Hematopoietic multipotent progenitor cell treated with erythropoietin and hydrocortisone succinate and interleukin-3 and kit ligand, for 4 days (in vitro differentiated cells): ENCODE measurements at places on chromosomes 5 and 9.

- no peak for DNase-seq
Measured at GRCh38 chr5:59864718-59865117, 28.8 kb downstream of the PDE4D start.

- no peak for DNase-seq
Measured at GRCh38 chr9:93268551-93269314, 84.8 kb downstream of the WNK2 start.

DNA sequence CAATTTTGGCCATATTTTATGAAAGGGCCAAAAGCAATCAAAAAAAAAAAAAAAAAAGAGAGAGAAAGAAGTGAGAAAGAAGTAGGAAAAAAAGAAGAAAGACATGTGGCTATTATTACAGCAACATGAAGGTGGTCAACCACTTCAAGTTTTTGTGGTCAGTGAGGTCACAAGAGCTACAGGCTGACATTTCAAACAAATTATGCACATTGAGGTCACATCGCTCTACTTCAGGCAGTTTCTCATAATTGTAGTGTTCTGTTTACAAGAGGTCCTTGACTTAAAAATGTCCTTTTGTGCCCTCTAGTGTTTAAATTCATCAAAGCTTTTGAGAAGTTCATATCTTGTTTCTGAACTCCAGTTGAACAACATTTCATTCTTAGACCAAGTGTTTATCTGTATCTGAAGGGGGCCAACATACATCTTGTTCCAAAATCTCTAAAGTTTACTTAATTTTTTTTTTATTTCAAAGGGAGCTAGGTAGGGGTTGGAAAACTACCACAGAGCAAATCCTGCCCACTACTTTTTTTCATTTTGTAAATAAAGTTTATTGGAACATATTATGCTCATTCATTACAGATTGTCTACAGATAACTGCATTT lies 513.1 kb downstream of the PDE4D start:
- DNase-seq: peak; percentile 91

- DNase-seq: no peak
Measured at GRCh38 chr5:114056185-114056538, 305.7 kb upstream of the KCNN2 start.

DNA sequence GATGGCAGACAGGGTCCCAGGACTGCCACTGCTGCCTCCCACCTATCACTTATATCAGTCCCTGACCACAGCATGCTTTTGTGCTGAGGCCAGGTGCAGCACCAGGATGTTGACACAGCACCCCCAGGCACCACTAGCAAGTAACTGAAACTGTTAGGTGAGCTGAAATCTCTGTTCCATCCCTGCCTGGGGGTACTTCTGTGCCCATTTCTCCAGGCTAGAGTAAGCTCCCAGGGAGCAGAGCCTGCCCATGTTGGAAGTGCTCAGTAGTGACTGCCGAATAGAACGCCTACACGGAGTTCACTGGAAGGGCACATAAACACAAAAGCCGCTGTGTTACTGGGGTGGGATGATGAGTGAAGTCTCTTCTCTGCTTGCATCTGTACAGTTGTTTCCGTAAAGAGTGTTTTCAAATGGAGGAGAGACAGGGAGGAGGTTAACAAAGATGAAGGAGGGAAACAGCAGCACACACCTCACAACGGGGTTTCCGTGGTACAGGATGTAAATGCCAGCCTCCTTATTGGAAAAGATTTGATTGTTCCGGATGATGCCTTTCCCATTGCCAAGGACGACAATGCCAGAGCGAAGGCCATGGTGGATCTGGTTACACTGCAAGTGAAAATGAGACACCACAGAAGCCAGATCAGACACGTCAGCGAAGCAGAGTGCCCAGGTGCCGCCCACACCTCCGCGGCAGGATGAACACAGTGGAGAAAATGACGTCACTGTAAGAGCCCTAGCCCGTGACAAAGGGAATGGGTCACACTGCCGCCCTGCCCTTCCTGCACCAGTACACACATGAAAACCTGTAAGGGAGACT lies 43.1 kb downstream of the POLR1E start:
- DNase-seq: no peak

DNA sequence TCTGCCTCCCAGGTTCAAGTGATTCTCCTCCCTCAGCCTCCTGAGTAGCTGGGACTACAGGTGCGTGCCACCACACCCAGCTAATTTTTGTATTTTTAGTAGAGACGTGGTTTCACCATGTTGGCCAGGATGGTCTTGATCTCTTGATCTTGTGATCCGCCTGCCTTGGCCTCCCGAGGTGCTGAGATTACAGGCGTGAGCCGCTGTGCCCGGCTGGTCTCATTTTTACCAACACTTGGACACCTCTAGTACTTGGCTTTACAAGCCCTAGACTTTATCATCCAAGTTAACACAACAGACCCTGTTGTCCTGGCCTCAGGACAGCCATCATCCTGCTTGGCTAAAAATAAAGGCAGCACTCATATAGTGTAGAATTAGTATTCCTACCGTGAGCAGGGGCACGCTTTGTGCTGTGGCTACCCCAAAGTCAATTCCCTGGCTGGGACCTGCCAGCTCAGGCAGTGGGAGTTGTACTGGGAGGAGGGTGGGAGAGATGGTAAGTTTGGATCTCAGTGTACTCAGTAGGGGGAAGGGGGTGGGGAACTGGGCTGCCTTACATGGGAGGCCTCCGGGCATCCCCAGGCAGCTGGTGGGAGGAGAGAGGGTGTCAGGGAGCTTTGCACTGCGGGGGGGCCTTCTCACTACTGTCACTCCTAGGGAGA lies 6.6 kb downstream of the PDZD2 start:
- DNase-seq: no peak

- DNase-seq: no peak
Measured at GRCh38 chr5:157076558-157076957, 17.6 kb upstream of the HAVCR1 start.
